ENCODE measurements at places on chromosomes 11 and 22.

DNA sequence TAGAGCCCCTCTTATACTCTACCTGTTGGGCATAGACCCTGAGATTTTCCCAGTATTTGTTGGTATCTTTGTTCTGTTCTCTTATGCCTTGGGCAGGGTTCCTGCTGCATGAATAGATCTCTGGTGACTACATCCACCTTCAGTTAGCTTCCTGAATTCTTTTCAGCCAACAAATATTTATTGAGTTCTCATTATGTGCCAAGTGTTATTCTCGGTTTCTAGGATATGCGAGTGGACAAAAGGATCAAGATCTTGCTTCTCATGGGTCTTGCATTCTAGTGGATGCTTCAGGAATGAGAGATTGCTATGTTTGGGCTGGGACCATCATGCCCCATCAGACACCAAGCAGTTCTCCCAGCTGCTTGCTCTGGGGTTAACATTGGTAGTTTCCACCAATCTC, 340.0 kb downstream of the METTL15 start:
- DNase-seq = no peak

DNA sequence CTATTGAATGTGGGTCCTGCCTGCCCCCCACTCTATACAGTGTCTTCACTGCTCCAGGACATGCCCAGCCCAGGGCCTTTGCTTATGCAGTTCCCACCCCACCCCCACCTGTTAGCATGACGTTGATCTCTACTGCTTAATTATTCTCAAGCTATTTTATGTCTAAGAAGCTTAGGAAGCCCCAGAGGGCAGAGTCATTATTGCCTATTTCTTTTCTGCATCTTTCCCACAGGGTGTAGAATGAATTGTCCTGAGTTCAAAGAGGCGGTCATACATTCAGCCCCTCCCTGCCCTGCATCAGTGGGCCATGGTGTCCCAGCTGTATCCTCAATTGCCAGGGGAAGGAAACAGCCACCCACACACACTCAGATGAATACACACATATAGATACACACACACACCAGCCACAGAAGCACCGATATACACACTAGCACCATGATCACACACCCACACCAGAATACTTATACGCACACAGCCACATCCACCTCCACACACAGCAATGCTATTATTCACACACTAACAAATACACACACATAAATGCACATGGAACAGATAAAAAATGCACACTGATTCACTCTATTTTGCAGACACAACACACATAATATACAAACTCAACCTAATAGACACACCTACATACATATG, 1.5 kb downstream of the PDE2A start:
- DNase-seq = no peak

DNA sequence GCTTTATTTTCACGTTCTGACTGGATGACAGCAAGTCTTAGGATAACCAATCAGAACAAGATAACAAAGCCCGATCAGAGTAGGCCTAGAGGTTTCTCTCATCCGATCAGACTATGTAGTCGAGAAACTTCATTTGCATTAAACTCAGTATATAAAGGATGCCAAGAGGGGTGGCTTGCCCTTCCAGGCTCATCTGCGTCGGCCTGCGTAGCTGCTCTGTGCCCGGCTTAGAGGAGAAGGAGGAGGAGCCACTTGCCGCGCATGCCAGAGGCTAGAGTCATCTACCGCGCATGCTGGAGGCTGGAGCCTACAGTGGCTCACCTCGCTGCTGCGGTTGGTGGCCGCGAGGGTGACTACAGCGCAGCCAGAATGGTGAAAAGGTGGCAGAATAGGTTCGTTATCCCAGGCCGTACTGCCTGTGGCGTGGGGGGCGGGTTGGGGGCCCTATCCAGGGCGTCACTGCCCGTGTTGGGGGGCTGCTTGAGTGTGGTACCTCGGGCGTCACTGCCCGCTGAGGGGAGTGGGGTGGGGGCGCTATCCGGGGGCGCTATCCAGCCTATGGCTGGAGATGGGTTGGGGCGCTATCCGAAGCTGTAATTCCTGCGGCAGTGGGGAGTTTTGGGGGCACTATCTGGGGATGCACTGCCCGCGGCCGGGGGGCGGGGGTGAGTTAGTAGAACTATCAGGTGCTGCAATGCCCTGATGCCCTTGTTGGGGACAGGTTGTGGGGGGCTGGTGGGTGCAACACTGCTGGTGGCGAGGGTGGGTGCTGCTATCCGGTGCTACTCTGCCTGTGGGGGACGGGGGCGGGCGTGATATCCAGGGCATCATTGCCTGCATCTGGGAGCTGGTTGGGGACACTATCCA, at the start of gene RFPL2:
Gene RFPL2, minus strand, starts transcription at position 218 of the 867 bp plus-strand sequence. CDS start 2,622 bp downstream, outside the sequence.
- no peak for DNase-seq

DNA sequence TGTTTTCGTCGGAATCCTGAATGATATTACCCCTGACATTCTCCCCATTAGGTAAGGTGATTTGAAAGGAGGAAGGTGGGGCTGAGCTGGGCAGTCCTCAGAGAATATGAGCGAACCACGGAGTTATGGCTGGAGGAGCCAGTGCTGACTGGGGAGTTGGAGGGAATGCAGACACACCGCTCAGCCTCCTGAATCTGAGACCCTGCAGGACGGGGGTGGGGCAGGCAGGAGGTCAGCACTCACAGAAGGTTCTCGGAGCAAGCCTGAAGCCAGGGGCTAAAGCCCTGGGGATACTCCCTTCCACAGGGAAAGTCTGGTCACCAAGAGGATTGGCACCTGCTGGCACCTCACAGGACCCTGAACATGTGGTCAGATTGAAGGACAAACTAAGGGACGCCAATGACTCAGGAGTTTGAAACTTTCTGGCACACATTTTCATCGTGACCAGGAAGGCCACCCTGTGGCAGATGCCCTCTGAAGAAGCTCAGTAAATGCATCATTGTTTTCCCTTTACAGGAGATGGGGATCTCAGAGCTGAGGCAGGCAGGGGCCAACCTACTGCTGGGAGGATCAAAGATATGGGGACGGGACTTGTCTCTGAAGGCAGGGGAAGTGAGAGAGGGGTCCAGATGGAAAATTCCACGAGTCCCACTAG, 26.9 kb upstream of the FCHSD2 start:
- DNase-seq = no peak

DNA sequence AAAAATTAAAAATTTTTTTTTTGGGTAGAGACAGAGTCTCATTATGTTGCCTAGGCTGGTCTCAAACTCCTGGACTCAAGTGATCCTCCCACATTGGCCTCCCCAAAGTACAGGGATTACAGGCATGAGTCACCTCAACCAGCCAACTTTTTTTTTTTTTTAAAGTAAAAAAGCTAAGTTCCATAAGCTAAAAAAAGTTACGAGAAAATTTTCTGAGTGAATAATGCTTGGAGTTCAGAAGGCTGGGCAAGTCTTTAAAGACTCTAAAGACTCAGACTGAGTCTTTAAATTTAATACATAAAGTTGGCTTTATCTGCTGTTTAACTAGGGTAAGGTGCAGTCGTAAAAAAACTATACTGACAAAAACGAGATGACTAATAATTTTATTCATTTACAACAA, 5.6 kb downstream of the DDX6 start:
- no peak for DNase-seq

DNA sequence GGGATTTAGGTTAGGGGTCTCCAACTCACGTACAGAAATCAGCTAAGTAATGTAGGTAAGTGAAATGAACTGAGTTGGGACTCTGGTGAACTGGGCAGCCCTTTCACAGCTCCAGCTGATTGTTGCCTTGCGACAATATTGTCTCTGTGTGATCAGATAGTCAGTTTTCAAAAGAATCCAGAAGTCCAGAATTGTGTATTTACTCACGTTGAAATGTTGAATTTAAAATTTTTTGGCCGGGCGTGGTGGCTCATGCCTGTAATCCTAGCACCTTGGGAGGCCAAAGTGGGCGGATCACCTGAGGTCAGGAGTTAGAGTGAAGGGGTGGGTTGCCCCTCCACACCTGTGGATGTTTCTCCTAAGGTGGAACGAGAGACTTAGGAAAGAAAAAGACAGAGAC, 18.8 kb upstream of the WDR74 start:
- DNase-seq = no peak

- no peak for DNase-seq
Observed at GRCh38 chr11:99841885-99842284, 821.1 kb downstream of the CNTN5 start.

GRCh38 chr11:63608353-63609345, 5.6 kb downstream of the PLAAT3 start:
- no peak for DNase-seq

DNA sequence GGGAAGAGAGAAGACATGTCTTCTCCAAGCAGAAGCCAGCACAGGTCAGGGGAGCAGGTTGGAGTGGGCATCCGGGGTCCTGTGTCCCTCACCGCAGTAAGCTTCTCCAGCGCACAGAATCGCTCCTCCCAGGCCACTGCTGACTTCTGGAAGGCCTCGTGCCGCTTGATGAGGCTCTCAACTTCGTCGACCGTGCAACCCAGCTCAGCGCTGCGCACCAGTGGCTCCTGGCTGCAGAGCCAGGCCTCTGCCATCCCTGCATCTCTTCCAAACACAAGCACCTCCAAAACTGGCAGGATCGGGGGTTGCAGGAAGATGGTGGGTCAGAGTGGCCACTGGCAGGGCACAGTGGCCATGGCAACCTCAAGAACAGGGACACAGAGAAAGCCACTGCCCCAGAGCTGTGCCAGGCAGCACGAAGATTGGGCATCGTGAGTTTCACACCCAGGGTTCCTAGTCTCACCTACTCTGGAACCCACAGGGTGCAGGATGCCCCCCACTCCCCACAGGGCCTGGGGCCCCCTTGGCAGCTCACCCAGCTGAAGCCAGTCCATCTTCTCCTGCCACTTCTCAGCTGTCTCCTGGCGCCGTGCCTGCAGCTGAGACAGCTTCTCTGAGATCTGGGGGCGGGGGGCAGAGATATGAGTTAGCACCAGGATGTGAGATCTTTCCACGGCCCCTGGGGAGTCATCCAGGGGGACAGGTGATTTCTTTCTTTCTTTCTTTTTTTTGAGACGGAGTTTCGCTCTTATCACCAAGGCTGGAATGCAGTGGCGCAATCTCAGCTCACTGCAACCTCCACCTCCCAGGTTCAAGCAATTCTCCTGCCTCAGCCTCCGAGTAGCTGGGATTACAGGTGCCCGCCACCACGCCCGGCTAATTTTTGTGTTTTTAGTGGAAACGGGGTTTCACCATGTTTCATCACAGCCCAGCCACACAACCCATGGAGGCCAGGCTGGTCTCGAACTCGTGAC, 11.2 kb upstream of the RBM4B start:
- DNase-seq = no peak

DNA sequence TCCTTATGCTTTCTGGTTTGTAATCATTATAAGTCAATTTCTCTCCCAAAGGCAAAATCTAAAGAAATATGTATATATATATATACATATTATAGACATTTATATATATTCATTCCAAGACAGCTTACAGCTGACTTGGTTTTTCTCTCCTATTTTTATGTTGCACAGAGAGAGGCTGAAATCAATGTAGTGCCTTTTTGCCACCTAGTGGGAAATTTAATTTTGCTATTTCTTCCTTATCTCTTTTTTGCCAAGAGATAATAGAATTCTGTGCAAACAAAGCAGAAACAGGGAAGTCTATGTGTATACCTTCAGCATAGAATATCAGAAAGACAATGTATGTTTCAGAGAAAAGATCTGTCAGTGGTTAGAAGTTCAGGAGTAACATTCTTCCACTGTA, 186.0 kb upstream of the ANO5 start:
- DNase-seq = no peak

GRCh38 chr11:47587723-47588326, 1.3 kb downstream of the FAM180B start:
- DNase-seq = no peak

- DNase-seq = no peak
Observed at GRCh38 chr11:72635309-72635915, 38.8 kb downstream of the PDE2A start.

DNA sequence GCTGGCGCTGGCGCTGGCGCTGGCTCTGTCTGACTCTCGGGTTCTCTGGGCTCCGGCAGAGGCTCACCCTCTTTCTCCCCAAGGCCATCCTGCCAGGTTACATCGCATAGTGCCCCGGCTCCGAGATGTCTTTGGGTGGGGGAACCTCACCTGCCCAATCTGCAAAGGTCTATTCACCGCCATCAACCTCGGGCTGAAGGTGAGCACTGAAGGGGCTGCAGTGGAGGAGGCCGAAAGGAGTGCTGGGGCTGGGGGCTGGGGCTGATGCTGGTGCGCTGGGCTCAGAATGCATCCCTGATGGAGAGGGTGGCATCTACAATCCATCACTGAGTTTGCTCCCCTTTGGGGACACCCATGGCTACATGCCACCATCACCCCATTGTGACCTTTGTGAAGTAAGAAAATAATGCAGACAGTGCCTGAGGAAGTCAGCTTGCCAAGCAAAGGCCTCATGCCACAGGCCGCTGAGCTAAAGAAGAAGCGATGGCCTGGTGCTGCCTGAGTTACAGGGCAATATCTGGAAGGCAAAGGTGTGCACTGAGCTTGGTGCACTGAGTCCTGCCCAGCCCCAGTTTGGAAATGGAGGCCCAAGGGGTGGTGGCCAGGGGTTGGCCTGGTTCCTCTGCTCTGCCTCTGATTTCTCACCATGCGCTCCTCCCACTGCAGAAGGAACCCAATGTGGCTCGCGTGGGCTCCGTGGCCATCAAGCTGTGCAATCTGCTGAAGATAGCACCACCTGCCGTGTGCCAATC, 620 bp downstream of the SMPD1 start:
- DNase-seq = no peak

DNA sequence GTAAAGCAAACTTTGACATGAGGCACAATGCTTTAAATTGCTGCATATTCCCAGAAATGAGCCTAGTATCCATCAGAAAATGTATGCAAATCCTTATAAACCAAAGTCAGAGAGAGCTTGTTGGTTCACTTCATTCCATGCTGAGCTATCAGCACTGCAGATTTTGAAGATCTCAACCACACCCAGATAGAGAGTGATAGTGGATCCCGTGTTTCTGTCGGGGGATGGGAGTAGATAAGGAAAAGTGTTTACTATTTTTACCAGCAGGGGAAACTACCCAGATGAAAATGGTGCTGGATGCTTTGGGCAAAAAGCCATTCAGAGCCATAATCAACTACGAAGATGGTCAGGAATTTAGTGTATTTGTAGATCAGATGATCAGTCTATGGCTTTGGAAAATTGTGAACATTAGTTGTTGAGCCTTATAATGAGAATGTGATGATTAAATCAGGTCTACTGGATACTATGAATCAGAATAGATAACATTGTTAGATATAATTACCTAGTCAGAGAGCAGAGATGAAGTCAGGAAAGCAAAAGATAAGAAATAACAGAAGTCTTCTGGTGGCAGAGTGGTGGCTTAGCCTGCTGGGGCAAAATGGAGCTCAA, 10.8 kb downstream of the OR51B6 start:
- no peak for DNase-seq

DNA sequence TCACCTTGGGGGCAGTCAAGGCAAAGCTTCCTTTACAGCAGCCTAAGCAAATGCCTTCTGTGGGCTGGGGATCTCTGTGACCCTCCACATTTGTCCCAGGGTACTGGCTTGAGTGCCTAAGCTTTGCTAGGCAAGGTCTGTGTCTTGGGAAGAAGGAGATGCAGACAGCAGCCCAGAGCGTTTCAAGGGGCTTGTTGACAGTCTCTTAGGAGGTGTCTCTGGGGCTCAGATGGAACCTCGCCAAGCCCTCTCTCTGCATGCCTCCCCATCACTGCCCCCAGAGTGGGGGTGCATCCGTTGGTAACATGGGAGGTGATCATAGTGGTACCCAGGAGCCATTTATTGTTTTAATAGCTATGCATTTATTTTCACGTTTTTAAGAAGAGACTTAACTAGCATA, 29.1 kb upstream of the TMPRSS4 start:
- no peak for DNase-seq

Data from NCI-H187 treated with DMSO at 0.1 percent for 48 hours (cell line).